Omental fat pad (tissue), 4 donors: ENCODE measurements at places on chromosomes 2 and 18.
A peak's percentile ranks its signal among the peaks of the same experiment; 100 is the strongest.

- no peak for DNase-seq
Measured at GRCh38 chr2:134360745-134361487, 107.0 kb downstream of the MGAT5 start.

- no peak for DNase-seq
Measured at GRCh38 chr2:207037896-207038295, 98.6 kb downstream of the CPO start.

DNA sequence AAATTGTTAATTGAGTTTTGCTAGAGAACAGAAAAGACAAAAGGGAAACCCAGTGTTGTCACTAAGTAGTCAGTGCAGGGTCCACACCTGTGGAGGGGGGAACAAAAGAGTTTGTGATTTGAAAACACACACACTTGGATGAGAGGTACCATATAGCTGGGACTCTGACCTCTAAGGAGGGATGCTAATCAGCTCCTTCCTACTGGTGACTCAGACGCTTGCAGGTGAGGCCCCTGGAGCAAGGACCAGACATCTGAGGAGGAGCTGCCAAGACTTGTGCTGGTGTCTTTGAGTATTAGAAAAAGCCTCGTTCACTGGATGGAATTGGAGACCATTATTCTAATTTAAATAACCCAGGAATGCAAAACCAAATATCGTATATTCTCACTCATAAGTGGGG, 146.4 kb upstream of the MAP2 start:
- no peak for DNase-seq

- DNase-seq, result peak; percentile 19
Measured at GRCh38 chr18:79962835-79963657, 1.4 kb upstream of the HSBP1L1 start.

- DNase-seq, result no peak
Measured at GRCh38 chr2:231975001-231975400, 13.5 kb downstream of the DIS3L2 start.

GRCh38 chr18:61471541-61471940, 138.3 kb downstream of the CDH20 start:
- DNase-seq, result no peak

DNA sequence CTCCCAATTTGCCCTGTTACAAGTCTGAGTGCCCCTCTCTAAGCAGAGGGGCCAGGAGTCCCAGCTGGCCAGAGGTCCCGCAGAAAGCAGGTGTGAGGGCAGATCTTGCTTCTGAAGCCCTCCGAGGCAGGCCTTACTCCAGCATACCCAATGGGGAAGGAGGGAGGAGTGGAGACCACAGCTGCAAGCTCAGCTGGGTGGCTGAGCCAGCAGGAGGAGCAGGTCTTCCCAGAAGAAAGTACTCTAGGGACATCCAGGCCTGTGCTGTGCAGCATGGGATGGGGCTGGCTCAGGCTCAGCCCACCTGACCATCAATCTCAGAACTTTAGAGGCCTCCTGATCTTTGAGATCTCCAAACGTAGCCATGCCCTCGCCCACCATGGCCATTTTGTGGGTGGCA, 31.3 kb downstream of the PLB1 start:
- DNase-seq, result no peak

DNA sequence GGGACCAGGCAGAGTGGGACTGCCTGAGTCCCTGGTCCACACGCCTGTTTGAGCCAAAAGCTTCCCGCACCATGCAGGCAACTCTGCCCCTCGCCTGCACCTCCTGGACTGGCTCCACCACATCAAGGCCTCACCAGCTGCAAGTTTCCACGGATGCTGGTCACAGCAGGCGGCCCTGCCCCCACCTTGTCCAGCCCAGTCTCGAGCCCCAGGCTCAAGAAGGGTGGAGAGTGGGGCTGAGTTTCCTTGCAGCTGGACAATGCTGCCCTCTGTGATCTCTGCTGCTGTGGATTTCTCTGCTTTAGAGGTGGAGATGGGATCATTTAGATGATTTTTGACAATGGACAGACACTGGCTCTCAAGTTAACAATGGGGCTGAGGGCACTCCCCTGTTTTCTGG, 74.9 kb downstream of the MTCL1 start:
- no peak for DNase-seq

- DNase-seq, result no peak
Measured at GRCh38 chr18:74895686-74896085, 298.0 kb downstream of the ZNF407 start.

DNA sequence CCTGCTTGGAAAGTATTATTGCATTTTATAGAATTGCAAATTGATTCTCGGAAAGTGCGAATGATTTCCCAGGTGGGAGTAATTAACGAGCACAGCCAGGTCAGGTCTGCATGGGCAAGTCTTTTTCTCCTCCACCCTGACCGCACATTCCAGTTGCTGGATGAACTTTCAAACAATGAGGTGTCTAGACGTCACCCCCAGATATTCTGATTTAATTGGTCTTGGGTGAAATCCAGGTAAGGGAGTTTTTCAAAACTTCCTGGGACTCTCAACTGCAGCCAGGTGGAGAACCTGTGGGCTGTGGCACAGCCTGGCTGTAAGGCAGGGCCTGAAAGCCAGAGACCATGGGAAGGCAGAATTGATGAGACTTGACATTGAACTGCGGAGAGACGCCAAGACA, 15.9 kb upstream of the RNF152 start:
- no peak for DNase-seq

DNA sequence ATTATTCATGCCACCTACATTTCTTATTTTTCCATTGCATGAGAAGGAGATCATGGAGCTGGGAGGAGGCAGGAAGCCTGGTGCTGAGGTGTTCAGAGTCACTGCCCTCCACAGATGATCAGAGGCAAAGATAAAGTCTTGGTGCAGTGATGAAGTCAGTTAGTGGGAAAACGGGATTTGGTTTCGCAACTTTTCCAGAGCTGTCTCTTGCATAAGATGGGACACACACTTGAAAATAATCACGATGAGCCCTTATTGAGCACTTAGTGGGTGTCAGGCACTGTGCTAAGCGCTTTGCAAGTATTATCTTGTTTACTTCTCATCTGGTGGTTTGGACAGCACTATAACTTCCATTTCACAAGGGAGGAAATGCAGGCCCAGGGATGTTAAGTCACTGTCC, 222.1 kb upstream of the SMAD2 start:
- no peak for DNase-seq

DNA sequence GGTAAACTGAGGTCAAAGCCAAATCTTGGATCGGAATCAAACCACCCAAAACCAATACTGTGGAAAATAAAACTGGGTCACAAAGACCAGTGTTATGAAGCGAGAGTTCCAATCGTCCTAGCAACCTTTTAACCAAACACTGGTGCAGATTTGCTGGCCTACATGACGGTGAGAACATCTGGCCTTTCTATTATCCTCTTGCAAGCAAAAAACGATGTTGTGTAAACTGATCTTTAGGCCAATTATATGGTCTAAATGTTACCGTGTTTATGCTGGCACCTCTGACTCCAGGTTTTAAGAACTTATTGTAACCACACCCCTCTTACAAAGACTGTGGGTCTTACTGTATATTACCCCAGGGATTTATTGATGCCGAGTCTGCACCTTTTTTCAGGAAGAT, 145.9 kb downstream of the GFPT1 start:
- no peak for DNase-seq

DNA sequence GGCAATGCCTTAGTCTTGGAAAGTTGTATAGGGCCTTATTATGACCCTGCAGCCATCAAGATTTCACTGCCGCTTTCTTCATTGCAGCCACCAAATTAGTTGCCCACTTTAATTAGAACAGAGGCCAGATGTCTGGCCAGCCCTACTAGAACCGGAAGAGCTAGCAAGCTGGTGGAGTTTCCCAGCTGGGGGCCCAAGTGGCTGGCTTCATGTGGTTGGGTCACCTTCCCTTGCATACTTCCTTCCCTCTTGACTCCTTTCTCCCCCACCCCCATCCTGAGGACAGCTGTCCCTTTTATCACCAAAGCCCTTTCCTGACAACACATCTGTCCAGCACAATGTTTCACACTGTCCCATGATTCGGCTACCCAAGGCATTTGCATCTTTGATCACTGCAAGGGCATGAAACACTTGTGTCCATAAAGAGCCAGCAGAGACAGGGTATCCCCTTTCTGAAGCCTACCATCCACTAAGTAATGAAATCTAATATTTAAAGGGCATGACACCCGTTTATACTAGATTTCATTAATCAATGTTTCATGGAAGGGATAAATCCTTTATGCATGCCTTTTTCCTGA, 187.2 kb downstream of the BCL11A start:
- DNase-seq, result no peak

DNA sequence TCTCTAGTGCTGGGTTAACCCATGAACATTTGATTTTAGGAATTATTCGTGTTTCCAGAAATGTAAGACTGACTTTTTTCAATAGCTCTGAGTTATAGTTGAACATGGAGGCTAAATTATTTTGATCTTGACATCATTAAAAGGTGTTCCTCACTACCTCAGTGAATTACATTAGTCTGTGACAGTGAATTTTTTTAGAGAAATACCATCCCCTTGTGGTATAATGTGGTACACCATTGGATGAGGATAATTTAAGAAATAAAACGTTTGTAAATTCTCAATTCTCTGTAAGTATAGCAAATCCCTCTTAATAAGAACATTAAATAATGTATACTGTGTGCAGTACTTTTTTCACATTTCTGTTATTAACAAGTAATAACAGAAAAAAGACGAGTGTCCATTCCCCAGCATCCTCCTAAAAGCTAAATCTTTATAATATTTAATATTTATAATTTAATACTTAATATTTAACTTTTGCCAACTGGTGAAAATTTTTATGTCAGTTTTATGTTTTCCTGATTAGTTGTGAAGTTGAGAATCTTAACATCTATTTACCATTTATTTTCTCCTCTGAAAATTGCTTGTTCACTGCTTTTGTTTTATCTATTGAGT, 70.3 kb upstream of the CWC22 start:
- no peak for DNase-seq

DNA sequence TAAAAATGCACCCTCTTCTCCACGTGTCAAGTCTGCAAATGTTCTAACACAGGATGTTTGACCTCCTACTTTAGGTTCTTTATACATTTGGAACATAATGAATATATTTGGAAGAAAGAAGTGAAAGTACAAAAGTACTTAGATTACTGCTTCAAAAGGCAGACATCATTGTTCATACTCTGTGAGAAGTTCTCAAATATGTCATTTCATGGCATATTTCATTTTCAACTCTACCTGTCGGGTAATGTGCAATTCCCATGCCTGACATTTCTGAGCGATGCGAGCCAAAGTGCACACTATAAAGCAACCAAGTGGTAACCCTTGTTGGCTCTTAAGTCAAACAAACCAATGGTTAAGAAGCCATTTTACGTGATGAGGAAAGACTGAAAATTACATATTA, 7.0 kb downstream of the BUB1 start:
- no peak for DNase-seq

DNA sequence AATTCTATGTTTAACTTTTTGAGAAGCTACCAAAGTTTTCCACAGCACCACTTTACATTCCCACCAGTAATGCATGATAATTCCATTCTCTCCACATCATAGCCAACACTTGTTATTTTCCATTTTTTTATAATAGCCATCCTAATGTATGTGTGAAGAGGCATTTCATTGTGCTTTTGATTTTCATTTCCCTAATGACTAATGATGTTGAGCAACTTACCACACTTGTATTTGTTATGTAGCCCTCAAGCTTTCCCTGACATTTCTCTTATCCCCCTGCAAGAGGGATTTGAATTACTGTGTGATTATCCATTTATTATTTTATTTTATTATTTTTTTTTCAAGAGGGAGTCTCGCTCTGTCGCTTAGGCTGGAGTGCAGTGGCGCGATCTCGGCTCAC, 23.6 kb upstream of the SOS1 start:
- no peak for DNase-seq

- DNase-seq, result no peak
Measured at GRCh38 chr2:218547978-218548377, 20.2 kb downstream of the USP37 start.

- no peak for DNase-seq
Measured at GRCh38 chr2:63780518-63781155, 61.1 kb upstream of the UGP2 start.

DNA sequence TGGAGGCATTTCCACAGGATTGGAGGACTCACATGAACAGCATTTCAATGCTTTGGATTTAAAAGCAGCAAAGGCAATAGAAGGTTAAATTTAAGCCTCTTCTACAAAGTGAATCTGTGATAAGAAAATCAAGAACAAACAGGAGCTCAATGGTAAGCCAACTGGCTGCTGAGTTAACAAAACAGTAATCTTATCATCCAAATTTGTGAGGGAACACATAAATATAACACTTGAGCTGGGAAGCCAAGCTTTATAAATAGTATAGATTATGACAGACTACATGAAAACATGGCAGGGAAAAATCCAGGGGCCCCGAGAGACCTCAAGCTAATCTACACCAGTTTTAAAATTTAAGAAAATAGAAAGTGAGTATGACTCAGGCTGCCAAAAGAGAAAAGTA, 108.5 kb upstream of the PGAP1 start:
- DNase-seq, result no peak

- DNase-seq, result no peak
Measured at GRCh38 chr2:205706769-205707381, 24.6 kb downstream of the NRP2 start.

DNA sequence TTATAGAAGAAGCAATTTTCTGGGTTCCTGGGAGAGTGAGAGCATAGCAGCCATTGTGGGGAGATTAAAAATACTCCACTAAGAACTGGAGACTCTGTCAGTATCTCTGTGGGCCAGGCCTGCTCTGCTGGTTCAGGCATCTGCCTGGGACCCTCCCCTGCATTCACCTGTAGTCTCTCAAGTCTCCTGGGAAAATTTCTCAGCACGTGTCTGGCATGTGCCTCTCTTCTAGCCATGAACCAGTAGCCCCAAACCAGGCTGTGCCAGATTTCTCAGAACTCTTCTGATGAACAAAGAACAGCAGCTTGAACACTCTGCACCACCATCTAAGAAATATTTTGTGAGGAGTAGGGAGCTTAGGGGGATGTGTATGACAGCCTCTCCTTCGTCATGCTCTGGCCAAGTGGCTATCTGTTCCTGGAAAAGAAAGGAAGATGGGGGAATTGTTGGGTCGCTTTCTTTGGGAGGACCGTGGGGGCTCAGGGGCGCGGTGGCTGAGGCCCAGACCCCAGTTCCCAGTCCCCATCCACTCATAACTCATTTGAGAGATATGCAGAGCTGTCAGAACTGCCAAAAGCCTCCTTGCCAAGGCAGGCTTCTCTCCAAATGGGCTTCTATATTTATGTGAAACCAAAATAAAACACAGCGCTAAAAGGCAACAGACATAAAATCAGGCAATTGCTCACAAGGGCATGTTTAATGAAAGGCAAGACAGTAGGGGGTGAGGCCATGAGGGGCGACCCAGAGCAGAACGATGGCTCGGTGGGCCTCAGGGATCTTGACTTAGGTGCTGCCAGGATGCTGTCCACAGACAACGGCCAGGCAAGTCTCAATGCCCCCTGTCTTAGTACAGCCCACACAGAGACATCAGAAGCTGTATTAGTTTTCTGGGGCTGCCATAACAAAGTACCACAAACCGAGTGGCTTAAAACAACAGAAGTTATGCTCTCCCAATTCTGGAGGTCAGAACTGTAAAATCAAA, 114.7 kb upstream of the TNP1 start:
- DNase-seq, result no peak

- no peak for DNase-seq
Measured at GRCh38 chr18:11119959-11120587, 29.3 kb downstream of the PIEZO2 start.

- no peak for DNase-seq
Measured at GRCh38 chr2:199973703-199974102, 18.3 kb downstream of the MAIP1 start.
